ENCODE measurements at places on chromosomes 1 and 21.

DNA sequence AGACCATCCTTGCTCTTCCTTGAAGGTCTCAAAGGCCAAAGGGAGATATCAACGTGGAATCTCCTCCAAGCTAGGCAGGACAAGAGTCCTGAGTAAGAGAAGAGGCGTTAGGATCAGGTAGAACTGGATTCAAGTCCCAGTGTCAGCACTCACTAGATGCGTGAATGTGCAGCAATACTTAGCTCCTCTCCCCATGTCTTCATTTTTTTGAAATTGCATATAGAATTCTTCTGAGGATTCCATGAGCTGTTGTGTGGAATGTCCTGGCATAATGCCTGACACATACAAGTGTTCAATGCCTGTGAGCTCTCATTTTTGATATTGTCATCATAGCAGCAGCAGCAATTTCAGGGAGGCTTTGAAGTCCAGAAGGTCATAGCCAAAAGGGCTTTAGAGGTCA lies 333.2 kb downstream of the KCNH1 start:
- DNase-seq = no peak

GRCh38 chr1:225430301-225430700 lies 2.5 kb upstream of the LBR start:
- DNase-seq = no peak

DNA sequence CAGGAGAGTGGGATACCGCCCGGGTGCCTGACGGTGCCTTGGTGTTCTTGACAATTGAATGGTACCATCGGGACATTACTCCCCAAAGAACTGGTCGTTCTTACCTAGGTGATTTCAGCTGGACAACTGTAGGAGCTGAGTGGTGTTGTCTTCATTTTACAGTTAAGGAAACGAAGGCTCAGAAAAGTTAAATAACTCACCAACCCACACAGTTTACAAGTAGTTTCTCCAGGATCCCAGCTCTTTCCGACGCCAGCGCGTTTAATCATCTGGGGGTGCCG lies 1.6 kb downstream of the PIK3CD start:
- no peak for DNase-seq

GRCh38 chr1:79252598-79252997 lies 246.1 kb upstream of the ADGRL4 start:
- DNase-seq = no peak

GRCh38 chr1:29583727-29584126 lies 347.4 kb downstream of the PTPRU start:
- no peak for DNase-seq

DNA sequence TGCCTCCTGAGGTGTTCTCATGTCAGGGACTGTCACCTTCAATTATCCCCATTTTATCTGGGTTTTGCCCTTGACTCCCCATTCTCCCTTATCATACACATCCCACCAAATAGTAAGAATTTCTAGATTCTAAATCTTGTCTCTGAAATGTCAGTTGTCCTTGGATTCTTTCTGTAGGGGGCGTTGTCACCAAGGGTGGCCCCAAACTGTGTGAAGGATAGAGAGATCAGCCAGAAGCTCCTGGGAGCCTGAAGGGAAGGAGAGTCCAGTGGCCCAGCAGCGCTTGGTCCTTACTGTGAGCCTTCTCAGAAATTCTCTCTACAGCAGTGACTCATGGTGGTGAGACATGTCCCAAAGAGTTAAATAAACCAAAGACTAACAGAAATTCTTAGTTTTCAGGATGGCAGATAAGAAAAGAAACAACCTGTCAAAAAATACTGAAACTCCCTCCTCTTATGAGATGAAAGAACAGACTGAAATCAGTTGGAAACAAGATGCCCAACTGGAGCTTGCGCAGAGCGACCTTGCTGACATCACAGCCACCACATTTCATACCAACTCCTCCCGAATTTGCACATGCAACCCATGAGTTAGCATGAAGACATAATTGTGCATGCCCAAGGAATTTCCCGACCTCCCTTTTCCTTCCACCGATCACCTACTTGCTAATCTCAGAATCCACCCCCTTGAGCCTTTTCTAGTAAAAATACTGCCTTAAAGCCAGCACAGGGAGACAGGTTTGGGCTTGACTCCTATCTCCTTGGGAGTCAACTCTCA lies 109.8 kb downstream of the ELAVL4 start:
- no peak for DNase-seq

DNA sequence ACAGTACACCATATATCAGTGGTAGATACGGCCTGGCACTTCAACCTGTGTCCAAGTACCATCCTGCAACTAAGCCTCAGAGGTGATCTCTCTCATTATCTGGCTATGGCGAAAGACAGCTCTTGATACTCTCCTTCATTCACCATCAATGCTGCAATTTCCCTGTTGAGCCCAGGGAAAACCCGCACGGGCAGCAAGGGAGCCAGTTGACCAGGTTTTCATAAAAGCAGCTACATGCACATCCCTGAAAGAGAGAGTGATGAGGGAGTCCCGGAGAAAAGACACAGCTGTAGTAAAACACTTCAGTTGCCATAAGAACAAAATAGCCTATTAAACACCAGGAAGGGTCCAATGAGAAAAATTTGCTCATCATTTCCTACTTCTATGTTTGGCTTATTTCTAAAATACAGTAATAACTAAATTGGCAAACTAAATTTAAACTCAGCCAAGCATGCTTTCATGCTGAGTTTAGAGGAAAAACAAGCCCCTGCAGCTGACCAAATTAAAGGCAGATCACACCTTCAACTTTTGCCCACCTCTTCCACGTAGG lies 68.3 kb downstream of the CAPZB start:
- DNase-seq = no peak

GRCh38 chr1:162373541-162374260 lies 3.0 kb downstream of the SPATA46 start:
- no peak for DNase-seq

DNA sequence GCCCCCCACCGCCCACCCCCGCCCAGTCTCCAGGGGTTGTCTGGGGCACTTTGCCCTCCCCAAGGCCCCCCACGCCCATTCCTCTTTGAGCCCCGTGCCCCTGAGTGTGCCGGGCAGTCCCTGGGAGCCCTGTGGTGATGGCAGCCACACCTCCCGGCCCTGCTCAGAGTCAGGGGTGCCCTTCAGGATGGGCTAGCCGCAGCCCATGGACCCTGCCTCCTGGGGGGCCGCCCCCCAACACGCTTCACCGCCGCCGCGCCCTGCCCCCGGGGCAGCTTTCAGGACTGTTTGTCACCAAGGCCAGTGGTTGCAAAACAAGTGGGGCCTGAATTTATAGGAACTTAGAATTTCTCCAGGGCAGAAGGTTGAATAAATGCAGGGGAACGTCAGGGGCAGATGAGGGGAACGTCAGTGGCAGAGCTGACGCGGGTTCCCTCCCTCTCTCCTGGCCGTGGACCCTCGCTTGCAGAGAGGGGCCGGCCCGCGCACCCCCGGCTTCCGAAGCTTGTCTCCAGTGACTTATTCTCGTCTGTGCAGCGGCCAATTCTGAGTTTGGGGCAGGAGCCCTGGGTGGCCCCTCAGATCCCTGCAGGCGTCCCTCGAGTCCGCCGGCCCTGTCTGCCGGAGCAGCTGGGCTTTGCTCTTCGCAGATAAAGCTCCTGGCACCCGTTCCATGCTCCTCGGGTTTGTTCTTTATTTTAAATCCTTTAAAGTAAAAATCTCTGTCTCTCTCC lies 41.2 kb upstream of the ADARB1 start:
- no peak for DNase-seq

- DNase-seq = no peak
Observed at GRCh38 chr1:72284084-72284347, 1.7 kb upstream of the NEGR1 start.

DNA sequence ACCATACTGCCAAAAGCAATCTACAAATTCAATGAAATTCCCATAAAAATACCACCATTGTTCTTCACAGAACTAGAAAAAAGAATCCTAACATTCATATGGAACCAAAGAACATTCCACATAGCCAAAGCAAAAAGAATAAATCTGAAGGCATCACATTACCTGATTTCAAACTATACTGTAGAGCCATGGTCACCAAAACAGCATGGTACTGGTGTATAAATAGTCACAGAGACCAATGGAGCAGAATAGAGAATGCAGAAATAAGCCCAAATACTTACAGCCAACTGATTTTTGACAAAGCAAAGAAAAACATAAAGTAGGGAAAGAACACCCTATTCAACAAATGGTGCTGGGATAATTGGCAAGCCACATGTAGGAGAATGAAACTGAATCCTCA lies 6.2 kb upstream of the DEPDC1 start:
- DNase-seq = no peak

- no peak for DNase-seq
Observed at GRCh38 chr1:179883040-179883744, 1.1 kb downstream of the TOR1AIP1 start.

DNA sequence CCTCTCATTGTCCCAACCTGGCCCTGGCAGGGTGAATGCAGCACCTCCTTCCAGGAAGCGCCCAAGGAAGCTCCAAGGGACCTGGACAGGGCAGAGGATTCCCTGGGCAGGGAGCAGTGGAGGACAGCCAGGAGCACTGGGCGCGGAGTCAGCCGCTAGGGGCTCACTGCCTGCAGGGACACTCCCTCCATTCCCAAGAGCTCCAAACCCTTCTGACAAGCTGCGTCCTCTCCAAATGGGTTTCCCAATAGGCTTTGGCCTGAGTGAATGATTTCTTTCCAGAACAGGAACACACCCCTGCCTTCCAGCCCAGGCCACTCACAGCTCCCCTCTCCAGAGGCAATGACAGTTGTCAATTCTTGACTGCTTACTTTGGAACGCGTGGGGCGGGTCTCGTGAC lies 128.5 kb upstream of the EDN2 start:
- no peak for DNase-seq

GRCh38 chr1:36087233-36088123 lies 1.2 kb upstream of the ADPRS start:
- no peak for DNase-seq

GRCh38 chr1:90384193-90384592 lies 332.9 kb downstream of the BARHL2 start:
- DNase-seq = no peak

- no peak for DNase-seq
Observed at GRCh38 chr1:197424380-197424779, 156.3 kb downstream of the CRB1 start.

DNA sequence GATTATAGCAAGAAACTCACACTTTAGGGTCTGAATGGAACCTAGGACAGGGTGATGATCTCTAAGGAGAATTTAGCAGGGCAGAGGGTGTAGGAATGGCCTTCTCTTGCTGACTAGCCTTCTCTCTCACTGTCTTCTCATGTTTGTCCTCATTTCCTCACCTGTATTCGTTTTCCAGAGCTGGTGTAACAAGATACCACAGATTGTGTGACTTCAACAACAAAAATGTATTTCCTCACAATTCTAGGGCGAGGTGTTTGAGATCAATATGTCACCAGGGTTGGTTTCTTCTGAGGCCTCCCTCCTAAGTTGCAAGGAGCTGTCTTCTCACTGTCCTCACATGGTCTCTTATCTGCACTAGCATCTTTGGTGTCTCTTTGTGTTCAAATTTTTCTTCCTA lies 177.9 kb upstream of the C1orf87 start:
- DNase-seq = no peak

DNA sequence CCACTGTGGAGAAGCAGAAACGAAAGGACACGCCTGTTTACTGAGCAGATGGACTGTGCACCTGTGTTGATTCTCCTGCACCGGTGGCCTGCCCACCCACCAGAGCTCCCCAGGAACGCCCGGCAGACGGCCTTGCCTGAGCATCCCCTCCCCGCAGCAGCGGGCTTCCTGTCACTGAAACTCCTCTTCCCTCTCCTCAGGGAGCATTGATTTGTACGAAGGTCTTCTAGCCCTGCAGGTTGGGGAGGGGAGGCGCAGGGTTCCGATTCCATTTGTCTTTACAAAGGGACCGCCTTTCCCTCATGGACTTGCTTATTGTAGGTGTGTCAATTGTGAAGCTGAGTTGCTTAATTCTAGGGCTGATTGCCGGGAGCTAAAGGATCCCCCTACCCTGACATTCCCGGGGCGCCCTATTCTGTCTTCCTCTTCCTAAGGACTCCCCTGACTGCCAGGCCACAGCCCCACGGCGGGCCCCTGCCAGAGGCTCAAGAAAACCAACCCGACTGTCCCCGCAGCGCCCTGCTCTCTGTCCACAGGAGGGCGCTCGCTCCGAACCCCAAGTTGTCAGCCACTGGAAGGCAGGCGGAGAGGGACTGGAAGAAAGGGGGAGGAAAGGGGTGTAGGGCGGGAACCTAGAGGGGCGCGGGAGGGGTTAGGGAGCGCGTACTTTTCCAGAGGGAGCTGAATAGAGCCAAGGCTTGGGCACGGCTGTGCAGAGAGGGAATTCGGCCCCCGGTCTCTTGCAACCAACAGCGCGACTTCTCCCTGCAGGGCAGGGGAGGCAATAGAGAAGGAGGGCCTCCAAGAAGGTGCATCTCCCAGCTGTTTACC lies 2.8 kb downstream of the S100A6 start:
- peak; percentile 62 for DNase-seq

DNA sequence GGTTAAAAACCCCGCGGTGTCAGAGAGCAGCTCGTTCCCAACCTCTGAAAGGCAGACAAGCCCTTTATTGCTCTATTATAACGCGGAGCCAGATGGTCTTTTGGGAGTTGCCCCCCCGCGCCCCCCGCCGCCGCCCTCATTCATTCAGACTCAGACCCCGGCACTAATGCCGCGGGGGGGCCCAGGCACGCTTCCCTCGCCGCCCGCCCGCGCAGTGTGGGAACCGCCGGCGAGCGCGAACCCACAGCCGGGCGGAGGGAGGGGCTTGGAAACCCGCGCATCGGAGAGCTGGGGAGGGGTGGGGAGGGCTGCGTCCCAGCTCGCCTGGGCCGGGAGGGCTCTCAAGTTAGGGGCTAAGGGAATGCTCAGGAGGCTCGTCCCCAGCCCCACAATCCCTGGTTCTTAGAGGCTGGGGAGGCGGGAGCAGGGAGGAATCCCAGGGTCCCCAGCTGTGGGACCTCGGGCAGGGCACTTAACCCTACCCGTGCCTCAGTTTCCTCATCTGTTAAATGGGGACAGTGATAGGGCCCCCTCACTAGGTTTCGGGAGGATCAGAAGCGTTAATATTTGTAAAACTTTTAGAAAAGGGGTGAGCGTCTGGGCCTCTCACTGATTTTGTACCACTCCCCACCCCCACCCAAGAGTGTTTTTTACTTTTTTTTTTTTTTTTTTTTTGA lies 10.9 kb upstream of the HES5 start:
- DNase-seq = no peak

DNA sequence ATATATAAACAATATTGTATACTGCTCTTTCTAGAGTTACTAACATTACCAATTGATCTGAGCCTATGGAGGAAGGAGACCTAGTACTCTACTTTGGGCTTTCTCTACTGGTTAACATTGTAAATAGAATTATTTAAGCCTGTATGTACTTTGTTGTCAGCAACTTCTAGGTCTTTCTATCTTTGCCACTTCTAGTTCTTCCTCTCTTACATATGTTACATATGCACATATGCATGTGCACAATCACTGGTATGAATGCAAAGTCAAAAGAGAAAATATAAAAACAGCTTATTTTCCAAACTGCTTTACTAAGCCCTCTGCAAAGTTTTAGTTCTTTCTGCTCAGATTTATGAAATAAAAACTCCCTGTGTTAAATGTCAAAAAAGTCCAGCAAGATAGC lies 84.3 kb downstream of the PTPRC start:
- no peak for DNase-seq

- no peak for DNase-seq
Observed at GRCh38 chr1:206952171-206952570, 5.9 kb upstream of the PIGR start.

- peak; percentile 8 for DNase-seq
Observed at GRCh38 chr1:58755468-58755872, 28.4 kb downstream of the JUN start.

- no peak for DNase-seq
Observed at GRCh38 chr1:47942240-47942629, 55.0 kb downstream of the TRABD2B start.

- DNase-seq = no peak
Observed at GRCh38 chr1:201459052-201459451, 9.9 kb downstream of the PHLDA3 start.
